ENCODE measurements at places on chromosomes 11 and 22. TPM values are rescaled to one million over a fixed set of nuclear protein-coding genes. Genes with fewer than 3 reads are reported as not detected.

GRCh38 chr22:39496131-39496838 lies 5.8 kb upstream of the MIEF1 start:
- H3K4me3 ChIP-seq, result no peak overlapping the region
- DNase-seq, result peak; percentile 92
- peaks cover 28% of the 10 kb centered on the region for H3K4me1 ChIP-seq
- peaks cover 18% of the 10 kb centered on the region for H3K27me3 ChIP-seq
- H3K36me3 ChIP-seq, result no peaks in the 10 kb centered on the region
- H3K27ac ChIP-seq, result no peak overlapping the region

DNA sequence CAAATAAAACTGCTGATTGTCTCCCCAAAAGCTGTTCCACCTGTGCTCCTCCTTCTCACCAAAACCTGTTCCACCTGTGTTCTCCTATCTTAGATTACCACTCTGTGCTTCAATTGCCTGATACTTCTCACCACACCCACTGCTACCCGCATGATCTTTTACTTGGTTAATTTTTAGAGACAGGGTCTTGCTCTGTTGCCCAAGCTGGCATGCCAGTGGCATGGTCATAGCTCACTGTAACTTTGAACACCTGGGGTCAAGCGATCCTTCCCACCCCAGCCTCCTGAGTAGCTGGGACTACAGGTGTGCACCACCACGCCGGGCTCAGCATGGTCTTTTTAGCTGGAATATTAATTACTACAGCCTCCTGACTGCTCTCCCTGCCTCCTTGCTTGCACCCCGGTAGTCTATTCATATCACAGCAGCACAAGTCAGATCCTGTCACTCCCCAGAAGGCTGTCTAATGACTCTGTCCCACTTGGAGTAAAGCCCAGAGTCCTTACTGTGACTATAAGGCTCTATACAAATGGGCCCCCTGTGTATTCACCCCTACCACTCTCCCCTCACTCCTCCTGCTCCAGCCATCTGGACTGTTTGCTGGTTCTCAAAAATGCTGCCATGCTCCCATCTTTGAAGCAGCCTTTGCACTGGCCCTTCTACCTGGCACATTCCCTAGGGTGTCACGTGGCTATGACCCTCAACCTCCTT lies 3.5 kb downstream of the C11orf91 start:
- H3K27ac ChIP-seq, result no peak overlapping the region
- DNase-seq, result no peak
- no peaks in the 10 kb centered on the region for H3K36me3 ChIP-seq
- no peak overlapping the region for H3K4me3 ChIP-seq
- peaks cover 13% of the 10 kb centered on the region for H3K27me3 ChIP-seq

DNA sequence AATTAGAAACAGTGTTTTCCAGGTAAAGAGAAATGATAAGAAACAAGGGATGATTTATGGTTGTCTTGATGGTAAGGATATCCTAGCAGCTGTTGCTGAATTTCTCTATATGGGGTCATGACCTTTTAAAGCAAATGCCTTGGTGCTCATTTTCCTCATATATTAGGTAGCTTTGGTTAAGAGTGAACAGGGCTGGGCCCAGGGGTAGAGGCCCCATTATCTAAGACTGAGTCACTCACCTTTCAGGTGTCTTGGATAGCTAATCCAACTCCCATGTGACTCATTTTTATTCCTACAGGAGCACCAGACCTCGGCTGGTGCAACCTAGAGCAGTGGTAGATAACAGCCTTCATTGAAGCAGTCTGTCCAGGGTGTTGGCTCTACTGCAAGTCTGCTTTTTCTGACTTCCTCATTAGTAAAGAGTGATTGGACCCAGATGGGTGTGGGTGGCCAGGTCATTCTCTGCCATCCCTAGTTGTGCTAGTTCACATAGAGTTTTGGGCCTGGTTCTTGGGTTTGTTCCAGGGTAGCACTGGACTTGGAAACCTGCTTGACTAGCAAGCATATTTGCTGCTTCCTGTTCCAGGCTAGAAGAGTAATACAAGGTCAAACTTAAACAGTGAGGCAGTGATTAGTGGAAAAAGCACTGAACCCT lies 37.4 kb downstream of the CTNND1 start:
- DNase-seq, result no peak
- peaks cover 34% of the 10 kb centered on the region for H3K36me3 ChIP-seq
- peaks cover 4% of the 10 kb centered on the region for H3K4me1 ChIP-seq
- no peak overlapping the region for H3K4me3 ChIP-seq

GRCh38 chr11:7563281-7563680 lies 49.5 kb downstream of the PPFIBP2 start:
- peaks cover 17% of the 10 kb centered on the region for H3K4me1 ChIP-seq
- H3K27me3 ChIP-seq, result no peaks in the 10 kb centered on the region
- DNase-seq, result no peak
- H3K36me3 ChIP-seq, result no peaks in the 10 kb centered on the region

GRCh38 chr22:42646569-42647525 lies 2.3 kb downstream of the CYB5R3 start:
- H3K27ac ChIP-seq, result no peak overlapping the region
- no peaks in the 10 kb centered on the region for H3K27me3 ChIP-seq
- peaks cover 15% of the 10 kb centered on the region for H3K4me1 ChIP-seq
- H3K4me3 ChIP-seq, result no peak overlapping the region

DNA sequence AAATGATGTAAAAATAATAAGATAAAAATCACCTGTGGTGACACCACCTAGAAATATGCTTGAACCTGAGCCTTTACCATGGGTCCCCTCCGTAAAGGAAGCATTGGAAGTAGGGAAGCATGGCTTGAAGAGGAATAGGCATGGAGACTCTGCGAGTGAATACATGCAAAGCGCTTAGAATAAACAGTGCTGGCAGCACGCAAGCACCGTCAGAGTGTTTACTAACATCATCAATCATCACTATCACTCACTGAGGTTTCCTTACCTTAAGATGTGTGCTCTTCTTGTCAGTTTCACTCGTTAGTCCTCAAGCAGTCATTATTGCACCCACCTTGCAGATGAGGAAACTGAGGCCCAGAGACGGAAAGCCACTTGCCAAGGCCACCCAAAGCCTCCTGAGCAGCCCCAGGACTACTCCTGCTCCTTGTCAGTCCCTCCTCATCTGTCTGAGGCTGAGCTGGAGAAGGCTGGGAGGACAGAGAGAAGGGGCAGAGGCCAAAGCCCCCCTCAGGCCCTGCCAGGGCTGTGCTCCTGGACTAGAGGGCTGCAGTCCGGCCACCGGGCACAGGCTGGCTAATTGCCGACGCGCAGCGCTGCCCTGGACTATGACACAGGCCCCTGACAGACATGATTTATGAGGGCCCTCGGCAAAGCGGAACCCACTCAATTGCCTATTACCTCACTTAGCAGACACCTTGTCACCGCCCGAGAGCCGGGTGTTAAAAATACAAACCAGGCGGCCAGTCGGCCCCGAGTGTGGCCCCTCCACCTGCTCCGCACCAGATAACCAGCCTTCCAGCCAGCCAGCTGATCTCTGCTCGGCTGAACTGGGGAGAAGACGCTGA lies 168.9 kb downstream of the MN1 start:
- H3K4me3 ChIP-seq, result no peak overlapping the region
- H3K4me1 ChIP-seq, result peaks cover 32% of the 10 kb centered on the region
- no peaks in the 10 kb centered on the region for H3K27me3 ChIP-seq
- no peak overlapping the region for H3K27ac ChIP-seq

DNA sequence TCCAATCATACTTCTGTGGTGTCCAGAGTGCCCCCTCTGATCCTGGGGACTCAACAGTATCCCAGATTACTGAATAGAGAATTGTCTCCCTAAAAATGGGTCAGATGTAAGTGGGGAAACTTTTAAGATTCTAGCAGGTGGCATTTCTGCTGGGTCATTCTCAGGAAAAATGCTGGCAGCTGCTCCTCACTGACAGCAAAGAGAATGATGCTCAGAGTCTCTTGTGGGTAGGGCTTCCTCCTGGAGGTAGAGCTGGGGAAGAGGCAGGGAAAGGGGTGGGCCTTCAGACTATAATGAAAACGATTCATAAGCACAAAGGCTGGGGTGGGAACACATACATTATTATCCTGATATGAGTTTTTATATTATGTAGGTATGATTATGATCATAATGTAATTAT lies 647.2 kb downstream of the NELL1 start:
- no peak overlapping the region for H3K4me3 ChIP-seq
- no peak overlapping the region for H3K27ac ChIP-seq
- no peaks in the 10 kb centered on the region for H3K27me3 ChIP-seq
- DNase-seq, result no peak
- no peaks in the 10 kb centered on the region for H3K4me1 ChIP-seq
- no peaks in the 10 kb centered on the region for H3K36me3 ChIP-seq

- no peaks in the 10 kb centered on the region for H3K4me1 ChIP-seq
- H3K27ac ChIP-seq, result no peak overlapping the region
- no peaks in the 10 kb centered on the region for H3K36me3 ChIP-seq
- no peak overlapping the region for H3K4me3 ChIP-seq
- DNase-seq, result no peak
Measured at GRCh38 chr11:87754685-87755084, 420.6 kb downstream of the RAB38 start.

DNA sequence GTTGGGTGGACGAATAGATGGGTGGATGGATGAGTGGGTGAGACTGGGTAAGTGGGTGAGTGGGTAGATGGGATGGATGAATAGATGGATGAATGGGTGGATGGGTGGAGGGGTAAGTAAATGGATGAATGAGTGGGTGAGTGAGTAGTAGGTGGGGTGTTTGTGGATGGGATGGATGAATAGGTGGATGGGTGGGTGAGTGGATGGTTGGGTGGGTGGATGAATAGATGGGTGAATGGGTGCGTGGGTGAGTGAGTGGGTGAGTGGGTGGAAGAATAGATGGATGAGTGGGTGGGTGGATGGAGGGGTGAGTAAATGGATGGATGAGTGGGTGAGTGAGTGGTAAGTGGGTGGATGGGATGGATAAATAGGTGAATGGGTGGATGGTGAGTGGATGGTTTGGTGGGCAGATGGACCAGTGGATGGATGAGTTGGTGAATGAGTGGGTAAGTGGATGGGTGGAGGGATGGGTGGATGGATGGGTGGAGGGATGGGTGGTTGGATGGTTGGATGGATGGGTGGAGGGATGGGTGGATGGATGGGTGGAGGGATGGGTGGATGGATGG lies 12.6 kb downstream of the IGF2 start:
- H3K27ac ChIP-seq, result no peak overlapping the region
- H3K27me3 ChIP-seq, result no peaks in the 10 kb centered on the region
- no peaks in the 10 kb centered on the region for H3K36me3 ChIP-seq
- DNase-seq, result no peak
- H3K4me1 ChIP-seq, result peaks cover 3% of the 10 kb centered on the region

DNA sequence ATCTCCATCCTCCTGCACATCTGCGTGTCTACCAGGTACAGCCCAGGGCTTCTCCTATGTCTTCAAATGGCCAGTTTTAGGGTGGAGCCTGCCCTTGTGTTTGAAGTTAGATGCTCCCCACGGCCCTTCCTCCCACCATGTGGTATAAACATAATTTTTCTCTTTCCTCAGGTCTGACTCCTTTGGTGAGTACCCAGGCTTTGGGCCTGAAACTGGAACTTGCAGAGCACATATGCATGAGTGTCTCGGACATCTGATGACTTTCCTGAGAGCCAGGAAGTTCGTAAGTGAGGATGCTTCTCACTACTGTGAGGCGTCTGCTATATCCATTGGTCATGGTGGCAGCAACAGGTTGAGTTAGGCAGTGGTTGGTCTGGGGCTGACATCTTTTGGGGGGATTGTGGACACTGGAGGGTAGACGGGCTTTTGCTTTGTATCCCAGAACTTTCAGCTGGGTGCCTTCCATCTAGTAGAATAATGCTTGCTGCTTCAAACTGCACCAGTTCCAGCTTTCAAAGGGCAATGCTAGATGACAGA lies 16.2 kb downstream of the CSRP3 start:
- H3K4me3 ChIP-seq, result no peak overlapping the region
- H3K27ac ChIP-seq, result no peak overlapping the region
- no peaks in the 10 kb centered on the region for H3K36me3 ChIP-seq
- peaks cover 18% of the 10 kb centered on the region for H3K4me1 ChIP-seq
- no peak for DNase-seq
- H3K27me3 ChIP-seq, result no peaks in the 10 kb centered on the region

GRCh38 chr22:36734171-36735058 lies 30.9 kb upstream of the CACNG2 start:
- no peak overlapping the region for H3K4me3 ChIP-seq
- peaks cover 6% of the 10 kb centered on the region for H3K27me3 ChIP-seq
- H3K27ac ChIP-seq, result no peak overlapping the region

DNA sequence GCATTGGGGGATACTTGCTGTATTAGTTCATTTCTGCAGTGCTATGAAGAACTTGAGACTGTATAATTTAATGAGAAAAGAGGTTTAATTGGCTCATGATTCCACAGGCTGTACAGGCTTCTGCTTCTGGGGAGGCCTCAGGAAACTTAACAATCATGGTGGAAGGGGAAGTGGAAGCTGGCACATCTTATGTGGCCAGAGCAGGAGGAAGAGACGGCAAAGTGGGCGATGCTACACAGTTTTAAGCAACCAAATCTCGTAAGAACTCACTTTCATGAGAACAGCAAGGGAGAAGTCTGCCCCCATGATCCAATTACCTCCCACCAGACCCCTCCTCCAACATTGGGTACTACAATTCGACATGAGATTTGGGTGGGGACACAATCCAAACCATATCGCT lies 55.1 kb downstream of the TMPRSS5 start:
- no peak overlapping the region for H3K4me3 ChIP-seq
- no peak for DNase-seq
- no peaks in the 10 kb centered on the region for H3K36me3 ChIP-seq
- H3K27ac ChIP-seq, result no peak overlapping the region
- no peaks in the 10 kb centered on the region for H3K27me3 ChIP-seq

DNA sequence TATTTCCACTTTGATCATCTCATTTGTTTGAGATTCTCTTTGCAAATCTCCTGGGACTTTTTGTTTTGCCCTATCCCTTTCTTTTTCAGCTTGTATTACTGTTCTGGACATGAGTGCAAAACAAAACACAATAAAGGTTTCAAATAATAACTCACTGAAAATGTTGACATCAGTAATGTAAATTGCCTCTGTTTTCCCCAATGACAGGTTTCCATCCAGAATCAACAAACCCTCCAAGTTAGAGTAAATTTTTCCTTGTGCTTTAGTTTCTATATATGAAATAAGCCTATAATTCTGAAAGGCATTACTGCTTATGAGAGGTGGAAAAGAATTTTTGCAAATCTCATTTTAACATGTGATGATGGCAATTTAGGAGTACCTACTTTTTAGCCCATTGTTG lies 187.0 kb upstream of the ANO3 start:
- no peaks in the 10 kb centered on the region for H3K27me3 ChIP-seq
- H3K4me3 ChIP-seq, result no peak overlapping the region
- H3K36me3 ChIP-seq, result no peaks in the 10 kb centered on the region

- H3K27ac ChIP-seq, result no peak overlapping the region
- no peak overlapping the region for H3K4me3 ChIP-seq
- no peaks in the 10 kb centered on the region for H3K27me3 ChIP-seq
- no peaks in the 10 kb centered on the region for H3K4me1 ChIP-seq
- no peaks in the 10 kb centered on the region for H3K36me3 ChIP-seq
Measured at GRCh38 chr11:68890490-68891231, 13.0 kb downstream of the MRPL21 start.

- no peak overlapping the region for H3K4me3 ChIP-seq
- DNase-seq, result no peak
- no peaks in the 10 kb centered on the region for H3K4me1 ChIP-seq
- H3K36me3 ChIP-seq, result no peaks in the 10 kb centered on the region
- no peaks in the 10 kb centered on the region for H3K27me3 ChIP-seq
Measured at GRCh38 chr11:20068691-20069090, 91.6 kb downstream of the DBX1 start.

GRCh38 chr11:102599642-102600261 lies 25.4 kb downstream of the MMP20 start:
- H3K4me1 ChIP-seq, result peaks cover 8% of the 10 kb centered on the region
- no peaks in the 10 kb centered on the region for H3K36me3 ChIP-seq
- H3K4me3 ChIP-seq, result no peak overlapping the region
- H3K27me3 ChIP-seq, result no peaks in the 10 kb centered on the region
- H3K27ac ChIP-seq, result no peak overlapping the region

Gene KCNQ1OT1
- 2.3 TPM for total RNA-seq

Gene GSTT4
- not detected for total RNA-seq

Gene SYNGR1
- 26.9 TPM for total RNA-seq

Gene BDNF
- total RNA-seq, result 2.1 TPM

Gene ZBTB16
- total RNA-seq, result 29.7 TPM

Gene OR4C5
- not detected for total RNA-seq

Gene PRR14L
- total RNA-seq, result 74.2 TPM

Data from neural progenitor cell (in vitro differentiated cells).